Iris pigment epithelial cell (primary cell): ENCODE measurements at places on chromosomes 1 and 21.

DNA sequence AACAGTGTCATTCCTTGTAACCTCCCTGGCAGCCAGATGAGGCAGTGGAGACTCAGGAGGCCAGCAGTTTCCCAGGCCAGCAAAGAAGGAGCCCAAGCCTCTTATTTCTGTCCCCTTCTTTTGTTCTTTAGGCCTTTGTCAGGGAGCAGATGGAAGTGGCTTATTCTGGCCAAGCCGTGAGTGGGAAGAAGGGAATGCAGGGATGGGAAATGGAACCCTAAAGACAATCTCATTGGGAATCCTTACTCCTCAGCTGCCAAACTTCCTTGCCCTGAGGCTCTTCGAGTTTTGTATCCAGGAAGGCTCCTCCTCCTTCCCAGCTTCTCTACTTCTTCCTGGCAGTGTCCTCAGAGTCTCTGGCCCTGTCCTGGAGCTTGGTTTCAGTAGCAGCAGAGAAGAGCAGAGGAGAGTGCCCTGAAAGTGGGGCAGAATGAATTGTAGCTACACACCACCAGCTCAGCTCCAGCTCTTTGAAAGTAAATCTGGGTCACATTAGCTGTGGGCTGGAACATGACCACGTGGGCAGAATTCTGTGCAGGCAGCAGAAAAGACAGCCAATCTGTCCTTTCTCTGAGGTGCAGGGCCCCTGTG is 63.9 kb downstream of the NDUFS5 start:
- DNase-seq, result peak; percentile 33

DNA sequence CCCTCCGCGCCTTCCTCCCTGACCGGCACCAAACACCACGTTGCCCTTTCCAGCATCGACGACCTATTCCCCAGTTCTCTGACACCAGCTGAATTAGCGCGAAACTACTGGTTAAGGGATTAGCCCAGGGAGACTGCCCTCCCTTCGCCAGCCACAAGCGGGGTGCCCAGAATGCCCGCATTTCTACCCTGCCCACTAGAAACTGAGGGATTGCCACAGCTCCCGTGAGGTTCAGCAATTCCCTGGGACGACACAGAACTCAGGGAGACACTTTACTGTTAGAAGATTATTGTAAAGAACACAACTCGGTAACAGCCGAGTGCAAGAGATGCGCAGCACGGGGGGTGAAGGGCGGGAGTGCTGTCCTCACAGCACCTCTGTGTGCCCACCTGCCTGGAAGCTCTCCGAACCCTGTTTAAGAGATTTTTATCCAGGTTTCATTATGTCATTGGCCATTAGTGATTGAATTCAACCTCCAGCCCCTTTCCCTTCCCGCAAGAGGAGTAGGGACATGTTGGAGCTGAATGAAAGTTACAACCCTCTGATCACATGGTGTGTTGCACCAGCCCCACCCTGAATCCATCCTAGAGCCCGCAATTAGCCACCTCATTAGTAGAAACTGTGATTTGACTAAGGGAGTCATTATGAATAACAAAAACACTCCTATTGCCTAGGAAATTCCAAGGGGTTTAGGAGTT is 15.8 kb upstream of the RIPPLY3 start:
- DNase-seq, result no peak

- no peak for DNase-seq
Observed at GRCh38 chr1:108045460-108045859, 80.5 kb upstream of the VAV3 start.

DNA sequence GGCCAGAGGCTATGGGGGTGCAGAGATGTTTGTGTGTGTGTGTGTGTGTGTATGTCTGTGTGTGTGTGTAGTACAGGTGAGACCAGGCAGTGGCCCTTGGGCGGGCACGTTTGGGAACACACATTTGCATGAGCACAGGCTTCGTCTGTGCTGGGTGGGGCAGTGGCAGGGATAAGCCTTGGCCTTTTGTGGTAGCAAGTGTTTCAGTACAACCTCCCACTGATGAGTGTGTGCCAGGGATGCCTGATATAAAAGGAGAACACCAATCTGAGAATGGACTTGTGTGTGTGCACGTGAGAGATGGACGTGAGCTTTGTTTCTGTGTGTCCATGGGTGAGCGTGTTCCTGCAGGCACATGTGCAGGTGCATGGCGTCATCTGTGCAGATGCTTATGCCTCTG is 3.0 kb downstream of the NTRK1 start:
- DNase-seq, result no peak

DNA sequence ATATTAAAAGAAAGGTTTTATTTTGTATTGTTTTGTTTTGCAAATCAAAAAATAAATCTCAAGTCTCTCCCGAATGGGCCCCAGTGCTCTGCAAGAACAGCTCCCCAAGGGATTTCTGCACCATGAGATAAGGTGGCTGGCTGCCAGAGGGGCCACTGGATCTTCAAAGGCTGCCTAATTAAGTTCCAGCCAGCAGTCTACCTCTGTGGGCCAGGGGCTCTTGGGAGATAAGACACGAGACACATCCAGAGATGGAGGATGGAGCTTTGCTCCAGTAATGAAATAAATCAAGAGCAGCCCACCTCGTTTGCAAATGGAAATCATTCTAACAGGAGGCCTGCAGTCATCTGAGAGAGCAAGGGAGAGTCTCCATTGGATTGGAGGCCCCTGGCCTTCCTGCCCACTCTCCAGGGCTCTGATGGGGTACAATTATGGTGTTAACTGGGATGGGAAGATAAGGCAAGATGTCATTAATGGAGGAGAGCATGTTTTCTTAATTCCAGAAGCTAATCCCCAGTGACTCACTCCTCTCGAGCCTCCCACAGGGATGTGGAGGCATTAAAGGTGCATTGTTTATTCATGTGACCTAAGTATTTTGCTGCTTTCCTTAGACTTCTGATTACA is 155.2 kb upstream of the KAZN start:
- DNase-seq, result peak; percentile 10

- DNase-seq, result no peak
Observed at GRCh38 chr1:214282630-214283242, 1.8 kb downstream of the SMYD2 start.

DNA sequence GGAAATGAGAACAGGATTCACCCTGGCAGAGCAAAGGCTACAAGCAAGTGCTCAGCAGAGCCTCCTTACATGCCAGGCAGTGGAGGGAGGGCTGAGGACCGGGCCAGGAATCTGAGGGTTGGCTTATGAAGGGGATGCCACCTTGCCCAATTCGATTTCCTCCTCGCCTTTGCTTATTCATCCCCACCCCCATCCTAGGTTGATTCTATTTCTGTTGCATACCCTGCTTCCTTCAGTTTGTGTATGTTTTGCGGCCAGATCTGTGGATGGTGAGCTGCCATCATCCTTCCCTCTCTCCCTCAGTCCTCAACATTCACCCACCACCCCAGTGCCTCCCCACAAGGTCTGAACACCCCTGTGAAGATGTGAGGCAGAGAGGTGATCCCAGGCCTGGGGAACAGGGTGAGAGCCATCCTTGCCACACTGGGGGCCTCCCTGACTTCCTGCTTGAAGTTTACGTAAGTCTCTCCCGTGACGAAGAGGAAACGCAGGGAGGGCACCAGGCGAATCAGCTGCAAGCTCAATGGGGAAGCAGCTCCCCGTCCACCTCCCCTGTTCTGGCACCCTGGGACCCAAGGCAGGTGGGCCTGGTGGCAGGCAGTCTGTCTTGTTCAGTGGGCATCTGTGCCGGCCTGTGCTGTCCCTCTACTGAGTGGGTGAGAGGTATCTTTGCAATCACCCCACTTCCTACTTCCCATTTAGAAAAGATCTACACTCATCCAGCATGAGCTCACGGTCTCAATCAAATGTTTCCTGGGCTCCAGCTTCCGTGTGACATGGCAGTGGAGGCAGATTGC is 50.6 kb upstream of the CNTN2 start:
- DNase-seq, result no peak

DNA sequence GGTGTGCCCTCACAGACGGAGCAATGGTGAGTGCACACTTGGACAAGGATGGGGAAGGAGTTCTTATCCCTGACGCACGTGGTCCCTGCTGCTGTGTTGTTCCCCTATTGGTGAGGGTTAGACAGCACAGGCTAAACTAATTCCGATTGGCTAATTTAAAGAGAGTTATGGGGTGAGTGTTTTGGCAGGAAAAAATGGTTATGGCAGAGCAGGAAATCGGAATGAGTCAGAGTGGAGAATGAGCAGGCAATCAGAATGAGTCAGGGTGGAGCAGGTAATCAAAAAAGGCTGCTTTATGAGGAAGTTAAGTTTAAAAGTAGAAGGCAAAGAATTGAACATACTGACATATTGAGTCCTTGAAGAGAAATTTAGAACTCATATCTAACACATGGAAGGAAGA is 100.5 kb downstream of the NGF start:
- DNase-seq, result peak; percentile 53

GRCh38 chr21:34192646-34193285 is 119.4 kb downstream of the MRPS6 start:
- no peak for DNase-seq

DNA sequence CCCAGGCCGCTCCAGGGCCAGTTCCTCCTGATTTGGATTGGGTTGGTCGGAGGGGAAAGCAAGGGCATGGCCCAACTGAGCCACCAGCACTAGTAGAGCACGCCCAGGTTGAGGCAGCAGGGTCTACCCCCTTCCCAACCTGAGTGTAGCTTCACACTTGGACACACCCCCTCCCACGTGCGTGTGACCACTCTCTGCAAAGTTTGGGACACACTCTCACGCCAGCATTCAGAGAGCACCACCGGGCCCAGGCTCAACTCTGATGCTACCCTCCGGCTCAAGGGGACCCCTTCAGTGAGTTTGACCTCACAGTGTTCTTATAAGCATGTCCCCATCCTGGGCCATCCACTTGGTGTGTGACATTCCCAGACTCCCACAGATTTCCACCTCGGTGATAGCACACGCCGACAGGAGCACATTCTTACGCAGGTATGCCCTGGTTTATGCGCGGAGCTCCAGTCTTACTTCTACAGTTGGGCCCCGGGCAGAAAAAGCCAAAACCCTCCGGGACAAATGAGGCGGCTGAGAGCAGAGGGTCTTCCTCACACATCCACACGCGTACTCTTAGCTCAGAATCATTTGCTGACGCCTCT is 3.0 kb upstream of the DMRTA2 start:
- no peak for DNase-seq
